ENCODE measurements at places on chromosomes 5 and 9. TPM values are rescaled to one million over a fixed set of nuclear protein-coding genes. Genes with fewer than 3 reads are reported as not detected.

S100Z gene
- 1.5 TPM for total RNA-seq

SLC45A2 gene
- total RNA-seq: not detected

FAM221B gene
- not detected for total RNA-seq

NELFB gene
- total RNA-seq: 72.1 TPM

ADAMTS2 gene
- total RNA-seq: not detected

LCN10 gene
- total RNA-seq: 0.39 TPM

SPINK13 gene
- total RNA-seq: not detected

STPG3 gene
- 1.2 TPM for total RNA-seq

CFAP157 gene
- total RNA-seq: 0.20 TPM

DNA sequence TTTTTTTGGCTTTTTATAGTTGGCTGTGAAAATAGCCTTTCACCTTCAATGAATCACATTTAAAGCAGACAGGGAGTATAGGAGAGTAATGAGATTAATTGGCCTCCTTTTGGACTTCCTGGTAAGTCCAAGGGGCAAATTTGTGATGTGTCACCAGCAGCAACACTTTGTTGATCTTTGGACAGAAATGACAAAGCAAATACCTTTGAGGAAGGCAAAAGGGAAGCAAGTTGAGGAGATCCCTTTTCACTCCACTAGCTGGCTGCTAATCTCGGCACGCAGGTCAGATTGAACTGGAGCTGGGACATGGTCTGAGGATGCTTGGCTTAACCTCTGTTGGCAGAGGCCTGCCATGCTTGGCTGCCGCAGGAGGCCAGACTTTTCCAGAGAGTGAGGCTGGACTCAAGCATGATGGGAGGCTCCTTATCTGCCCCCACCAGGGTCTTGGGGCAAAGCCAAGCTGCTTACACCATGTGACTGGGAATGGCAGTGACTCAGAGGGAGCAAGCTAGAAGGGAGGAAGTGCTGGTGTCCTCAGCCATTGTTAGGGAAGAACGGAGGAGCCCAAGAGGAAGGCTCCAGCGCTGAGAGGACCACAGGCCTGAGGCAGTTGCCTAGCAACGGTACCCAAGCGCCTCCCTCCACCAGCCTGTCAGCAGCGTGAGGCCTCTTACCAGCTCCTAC lies 174.5 kb upstream of the MAP1B start:
- no peak for DNase-seq

DNA sequence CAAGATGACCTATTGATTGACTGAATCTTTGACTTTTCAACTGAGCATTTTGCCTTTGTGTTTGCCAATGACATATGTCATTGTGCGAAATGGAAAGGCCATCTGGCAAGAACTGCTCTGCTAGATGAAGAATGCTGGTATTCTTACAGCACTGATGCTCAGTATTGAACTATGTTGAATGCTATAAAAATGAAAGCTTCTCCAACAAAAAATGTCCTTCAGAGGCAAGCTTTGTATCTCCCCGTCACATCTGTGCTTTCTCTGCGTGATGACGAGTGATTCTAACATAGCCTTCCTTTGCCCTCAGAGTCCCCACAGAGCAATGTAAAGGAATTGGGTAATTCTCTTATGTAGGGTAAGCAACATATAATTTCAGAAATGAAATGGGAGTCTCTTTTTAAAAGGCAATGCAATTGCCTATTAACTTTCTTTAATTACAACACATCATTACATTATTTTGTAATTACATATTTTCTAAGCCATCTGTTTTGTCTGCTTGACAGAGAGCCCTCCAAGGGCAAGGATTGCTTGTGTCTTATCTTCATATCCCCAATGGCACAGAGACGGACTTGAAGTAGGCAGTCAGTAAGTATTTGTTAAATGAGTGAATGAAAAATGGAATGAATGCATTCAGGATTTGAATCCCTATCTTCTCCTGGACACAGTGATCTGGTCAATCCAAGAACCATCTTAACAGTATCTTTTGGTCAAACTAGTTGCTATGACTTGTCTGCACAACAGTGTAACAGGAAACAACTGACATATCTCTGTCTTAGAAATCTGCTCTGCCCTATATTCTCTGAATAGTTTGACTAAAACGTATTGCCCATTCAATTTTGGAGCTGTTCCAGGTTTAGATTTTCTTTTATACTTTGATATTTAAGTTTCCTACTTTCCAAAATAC lies 46.1 kb downstream of the ENC1 start:
- no peak for DNase-seq

DNA sequence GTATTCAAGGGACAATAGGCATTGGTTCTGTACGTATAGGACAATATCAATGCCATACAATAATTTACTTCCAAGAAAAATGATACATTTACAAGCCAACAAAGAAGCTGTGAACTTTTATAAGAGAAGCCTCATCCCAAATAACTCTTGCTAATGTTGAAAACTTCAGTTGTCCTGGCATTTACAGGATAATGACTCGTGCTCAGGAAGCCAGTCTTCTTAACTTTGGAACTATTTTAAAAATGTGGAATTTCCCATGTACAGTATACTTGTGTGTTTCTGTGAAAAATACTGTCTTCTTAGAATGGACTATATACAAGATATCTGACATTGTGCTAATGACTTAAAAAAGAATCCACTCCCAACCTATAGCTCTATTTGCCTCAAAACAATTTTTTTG lies 1479.3 kb upstream of the CDH9 start:
- DNase-seq: no peak

DNA sequence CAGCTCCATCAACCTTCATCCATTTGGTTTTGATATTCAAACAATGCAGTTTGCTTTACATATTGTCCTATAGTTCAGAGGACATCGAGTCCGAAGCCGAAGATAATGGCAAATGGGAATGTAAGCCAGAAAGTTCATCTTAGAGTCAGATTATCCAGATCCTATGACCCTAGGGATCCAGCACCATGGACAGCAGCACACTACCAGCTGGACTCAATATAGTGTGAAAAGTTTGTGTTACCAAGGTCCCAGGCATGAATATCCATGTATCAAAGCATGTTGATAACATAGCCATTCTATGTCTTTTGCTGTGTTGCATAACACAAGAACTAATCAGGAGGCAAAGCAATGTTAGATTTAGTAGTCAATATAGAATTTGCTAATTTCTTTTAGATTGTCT lies 46.3 kb downstream of the FSTL4 start:
- DNase-seq: no peak

GRCh38 chr5:170623576-170624181 lies 119.9 kb downstream of the KCNIP1 start:
- no peak for DNase-seq

DNA sequence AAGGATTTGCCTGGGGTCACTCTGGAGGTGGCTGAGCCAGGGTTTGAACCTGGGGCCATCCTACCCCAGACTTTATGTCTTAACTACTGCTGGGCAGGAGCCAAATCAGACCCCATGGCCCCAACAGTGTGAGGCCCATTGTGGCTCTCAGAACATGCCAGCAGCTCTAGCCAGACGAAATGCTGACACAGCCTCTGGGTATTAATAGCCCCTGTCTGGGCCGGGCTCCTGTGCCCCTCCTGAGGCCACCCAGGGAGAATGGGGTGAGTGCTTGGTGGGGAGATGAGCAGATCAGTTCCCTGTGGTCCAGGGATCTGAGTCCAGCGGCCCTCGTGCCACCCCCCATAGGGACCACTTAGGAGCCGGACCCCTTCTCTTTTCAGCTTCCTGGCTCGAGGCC lies 2.2 kb upstream of the PLPP7 start:
- no peak for DNase-seq

DNA sequence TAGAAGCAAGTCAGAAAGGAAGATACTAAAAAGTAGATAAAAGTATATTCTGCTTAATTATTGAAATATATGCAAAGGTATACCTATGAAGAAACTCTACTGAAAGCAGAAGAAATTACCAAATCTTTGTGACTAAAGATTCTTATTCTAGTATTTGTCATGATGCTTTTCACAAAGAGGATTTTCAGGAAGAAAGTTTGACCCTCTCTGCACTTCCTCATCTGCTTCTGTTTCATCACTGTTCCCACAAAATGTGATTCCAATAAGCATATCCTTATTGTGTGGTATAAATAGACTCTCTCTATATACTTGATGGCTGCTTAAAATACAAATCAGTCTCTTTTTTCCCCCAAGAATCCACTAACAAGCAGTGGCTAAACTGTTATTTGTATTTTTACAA lies 2139.6 kb upstream of the ACO1 start:
- no peak for DNase-seq

- DNase-seq: no peak
These were observed 24.4 kb upstream of the PPP1R2B start for GRCh38 chr5:156825688-156826087.

GRCh38 chr5:90153031-90153430 lies 256.5 kb downstream of the CETN3 start:
- no peak for DNase-seq

DNA sequence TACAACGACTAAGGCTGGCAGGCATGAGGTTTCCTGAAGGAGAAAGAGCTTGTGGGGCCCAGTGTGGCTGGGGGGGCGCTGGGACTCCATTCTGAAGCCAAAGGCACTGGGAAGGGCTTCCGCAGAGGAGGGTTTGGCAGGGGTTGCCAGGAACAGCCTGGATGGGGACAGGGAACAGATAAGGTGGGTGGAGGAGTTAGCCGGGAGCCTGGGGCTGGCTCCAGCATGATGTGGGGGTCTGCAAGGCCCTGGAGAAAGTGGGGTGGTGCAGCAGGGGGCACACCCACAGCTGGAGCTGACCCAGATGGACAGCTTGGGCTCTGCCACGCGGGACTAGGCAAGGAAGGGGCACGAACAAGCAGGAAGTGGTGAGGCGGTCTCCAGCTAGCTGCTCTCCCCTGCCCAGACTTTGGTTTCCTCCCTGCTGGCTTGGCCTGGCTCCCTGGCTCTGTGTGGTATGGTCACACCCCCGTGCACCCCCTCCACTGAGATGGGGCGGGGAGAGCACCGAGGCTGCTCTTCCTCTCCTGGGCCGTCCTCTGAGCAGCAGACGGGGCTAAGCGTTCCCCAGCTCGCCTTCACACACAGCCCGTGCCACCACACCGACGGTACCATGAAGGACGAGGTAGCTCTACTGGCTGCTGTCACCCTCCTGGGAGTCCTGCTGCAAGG lies at the start of gene LTC4S:
Gene LTC4S (plus strand): TSS at position 519 of the 672 bp plus-strand sequence. CDS start 95 bp downstream, at position 614.
- no peak for DNase-seq

- no peak for DNase-seq
These were observed 22.7 kb downstream of the KLF4 start for GRCh38 chr9:107466826-107467225.

GRCh38 chr5:50759526-50760270 lies 93.3 kb downstream of the PARP8 start:
- DNase-seq: no peak

DNA sequence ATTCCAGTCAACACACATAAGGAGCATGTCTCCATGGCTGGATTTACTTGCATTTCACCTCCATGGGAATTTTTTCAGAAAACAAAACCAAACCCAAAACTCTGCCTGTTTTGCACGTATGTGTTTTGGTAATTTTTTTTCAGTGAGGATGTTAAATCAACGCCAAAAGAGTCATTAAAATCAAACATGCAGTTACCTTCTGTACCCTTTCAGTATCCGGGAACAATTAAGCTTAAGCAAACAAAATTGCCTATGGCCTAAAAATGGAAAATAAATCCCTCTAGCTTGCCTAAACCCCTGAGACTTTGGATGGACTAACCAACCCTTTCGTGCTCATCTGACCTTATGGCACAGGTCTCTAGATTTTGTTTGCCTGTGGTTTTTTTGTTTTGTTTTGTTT lies 209.2 kb upstream of the KLF4 start:
- DNase-seq: no peak

- no peak for DNase-seq
These were observed 29.1 kb upstream of the FREM1 start for GRCh38 chr9:14939378-14939777.

DNA sequence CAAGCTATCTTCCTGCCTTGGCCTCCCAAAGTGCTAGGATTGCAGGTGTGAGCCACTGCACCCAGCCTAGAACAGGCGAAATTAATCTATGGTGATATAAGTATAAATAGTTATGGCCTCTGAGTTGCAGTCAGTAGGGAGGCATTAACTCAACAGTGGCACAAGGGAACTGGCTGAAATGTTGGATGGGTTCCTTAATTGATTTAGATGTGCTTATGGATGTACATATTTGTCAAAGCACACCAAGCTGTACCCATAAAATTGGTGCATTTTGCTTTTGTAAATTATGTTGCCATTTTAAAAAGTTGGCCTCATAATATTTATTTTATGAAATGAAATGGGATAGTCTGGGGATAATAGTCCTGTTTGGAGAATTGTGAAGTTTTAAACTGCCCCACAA lies 36.8 kb upstream of the GLIPR2 start:
- DNase-seq: no peak

GRCh38 chr9:111662576-111663300 lies 1.3 kb downstream of the GNG10 start:
- DNase-seq: no peak

- DNase-seq: no peak
These were observed 412.9 kb downstream of the ZSWIM6 start for GRCh38 chr5:61744690-61745619.

DNA sequence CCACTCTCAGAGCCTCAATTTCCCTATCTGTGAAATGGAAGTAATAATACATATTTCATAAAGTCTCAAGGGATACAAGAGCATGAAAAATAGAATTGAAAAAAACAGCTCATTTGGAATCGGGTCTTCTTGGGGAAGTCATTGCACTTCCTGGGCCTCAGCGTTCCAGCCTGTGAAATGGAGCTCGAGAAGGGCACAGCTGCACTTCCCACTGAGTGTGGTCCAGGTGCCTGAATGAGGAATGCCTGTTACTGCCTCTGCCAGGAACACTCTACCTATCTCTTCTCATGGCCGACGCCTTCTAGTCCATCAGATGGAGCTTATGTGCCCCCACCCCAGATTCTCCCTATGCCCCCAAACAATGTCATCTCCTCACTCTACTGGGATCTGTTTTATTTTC lies 924 bp upstream of the NEURL1B start:
- DNase-seq: no peak

DNA sequence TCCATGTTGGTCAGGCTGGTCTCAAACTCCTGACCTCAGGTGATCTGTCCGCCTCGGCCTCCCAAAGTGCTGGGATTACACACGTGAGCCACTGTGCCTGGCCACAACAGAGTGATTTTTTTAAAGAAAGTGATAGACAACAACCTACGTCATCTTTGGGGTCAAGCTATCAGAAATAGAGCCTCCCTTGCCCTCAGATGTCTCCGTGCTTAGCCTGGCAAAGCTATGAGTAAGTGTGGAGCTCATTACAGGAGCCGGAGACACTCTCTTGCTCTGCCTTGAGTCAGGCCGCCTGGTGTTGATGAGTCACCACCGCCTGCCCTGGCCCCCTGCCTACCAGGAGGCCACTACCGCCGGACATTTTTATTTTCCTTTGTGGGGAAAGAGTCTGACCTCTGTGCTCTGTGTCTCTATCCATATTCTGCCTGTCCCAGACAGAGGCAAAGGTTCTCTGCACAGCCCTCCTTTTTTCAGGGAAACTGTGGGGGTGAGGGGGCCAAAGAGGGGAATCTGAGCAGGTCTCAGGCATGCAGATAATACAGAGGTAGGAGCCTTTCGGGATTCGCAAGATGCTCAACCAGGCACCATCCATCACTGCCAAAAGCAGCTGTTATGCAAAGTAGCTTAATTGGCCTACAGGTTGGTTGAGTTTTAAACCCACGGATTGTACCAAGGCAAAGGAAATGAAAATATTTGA lies 123.7 kb upstream of the CPEB4 start:
- DNase-seq: no peak
